NCI-H2029 (cell line): ENCODE measurements at places on chromosomes 11 and 22.
A peak's percentile ranks its signal among the peaks of the same experiment; 100 is the strongest.

- DNase-seq, result no peak
These were observed 171.5 kb downstream of the SBF2 start for GRCh38 chr11:10122326-10123197.

GRCh38 chr11:37929100-37929653, 1331.1 kb upstream of the RAG2 start:
- no peak for DNase-seq

DNA sequence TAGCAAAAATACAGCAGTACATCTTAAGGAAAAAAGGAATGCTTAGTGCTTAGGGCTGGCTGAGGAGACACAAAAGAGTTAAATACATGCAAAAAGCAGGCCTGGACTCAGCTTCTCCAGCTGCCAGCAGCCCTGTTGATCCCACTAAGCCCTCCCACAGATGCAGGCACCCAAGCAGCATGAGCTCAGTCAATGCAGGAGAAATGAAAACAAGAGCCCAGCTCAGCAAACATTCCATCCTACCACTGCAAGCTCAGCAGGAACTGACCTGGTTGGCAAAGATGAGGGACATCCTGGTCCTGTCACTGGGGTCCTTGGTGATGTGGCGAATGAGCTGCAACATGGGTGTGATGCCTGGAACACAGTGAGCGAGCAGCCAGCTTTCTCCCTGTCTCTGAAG, 5.8 kb downstream of the CYB5R2 start:
- DNase-seq, result no peak

- DNase-seq, result peak; percentile 75
These were observed 96.6 kb downstream of the FDX1 start for GRCh38 chr11:110526323-110526722.

- DNase-seq, result no peak
These were observed 118.8 kb downstream of the MPPED1 start for GRCh38 chr22:43530349-43531201.

DNA sequence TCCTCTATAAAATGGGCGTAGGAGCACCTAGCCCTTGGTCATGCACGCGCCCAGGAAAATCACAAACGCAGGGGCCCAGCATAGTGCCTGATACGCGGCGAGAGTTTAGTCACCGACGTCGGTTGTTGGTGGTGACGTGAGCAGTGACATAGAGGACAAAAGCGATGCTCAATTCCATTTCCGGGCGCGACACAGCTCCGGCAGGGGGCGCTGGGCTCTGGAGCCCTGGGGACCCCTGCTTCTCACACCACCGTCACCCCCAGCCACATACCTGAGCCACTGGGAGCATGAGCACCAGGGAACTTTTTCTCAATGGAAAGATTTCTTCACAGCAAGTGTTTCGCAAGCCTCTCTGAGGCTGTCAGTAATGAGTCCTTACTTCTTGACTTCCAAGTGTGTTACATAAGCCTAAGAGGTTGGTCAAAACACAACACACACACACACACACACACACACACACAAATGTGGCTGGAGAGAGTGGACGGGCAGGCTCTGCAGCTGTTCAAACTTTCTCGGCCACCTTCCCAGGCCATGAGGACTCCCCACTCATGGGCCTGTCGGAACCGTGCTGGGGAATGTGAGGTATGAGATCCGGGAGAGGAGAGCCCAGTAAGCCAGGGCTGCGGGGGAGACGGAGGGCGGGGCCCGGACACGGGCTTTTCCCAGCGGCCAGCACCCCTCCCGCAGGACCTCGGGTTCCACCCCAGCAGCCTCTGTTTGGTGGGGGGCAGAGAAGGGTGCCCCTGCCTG, 36.9 kb upstream of the LINC01488 start:
- no peak for DNase-seq

DNA sequence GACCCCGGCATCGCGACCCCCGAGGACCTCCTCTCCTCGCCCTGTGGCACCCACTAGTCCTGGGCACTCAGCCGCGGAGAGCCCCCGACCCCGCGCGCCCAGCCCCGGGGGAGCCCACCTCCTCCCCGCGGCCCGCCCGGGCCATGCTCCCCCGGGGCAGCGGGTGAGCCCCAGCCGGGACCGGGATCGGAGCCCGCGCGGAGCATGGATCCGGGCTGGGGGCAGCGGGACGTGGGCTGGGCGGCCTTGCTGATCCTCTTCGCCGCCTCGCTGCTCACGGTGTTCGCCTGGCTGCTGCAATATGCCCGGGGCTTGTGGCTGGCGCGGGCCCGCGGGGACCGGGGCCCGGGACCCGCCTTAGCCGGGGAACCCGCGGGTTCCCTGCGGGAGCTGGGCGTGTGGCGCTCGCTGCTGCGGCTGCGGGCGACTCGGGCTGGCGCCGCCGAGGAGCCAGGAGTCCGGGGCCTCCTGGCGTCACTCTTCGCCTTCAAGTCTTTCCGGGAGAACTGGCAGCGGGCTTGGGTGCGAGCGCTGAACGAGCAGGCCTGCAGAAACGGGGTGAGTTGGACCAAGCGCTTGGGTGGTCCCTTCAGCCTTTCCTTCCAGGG, 498 bp downstream of the C2CD2L start:
- DNase-seq, result no peak

DNA sequence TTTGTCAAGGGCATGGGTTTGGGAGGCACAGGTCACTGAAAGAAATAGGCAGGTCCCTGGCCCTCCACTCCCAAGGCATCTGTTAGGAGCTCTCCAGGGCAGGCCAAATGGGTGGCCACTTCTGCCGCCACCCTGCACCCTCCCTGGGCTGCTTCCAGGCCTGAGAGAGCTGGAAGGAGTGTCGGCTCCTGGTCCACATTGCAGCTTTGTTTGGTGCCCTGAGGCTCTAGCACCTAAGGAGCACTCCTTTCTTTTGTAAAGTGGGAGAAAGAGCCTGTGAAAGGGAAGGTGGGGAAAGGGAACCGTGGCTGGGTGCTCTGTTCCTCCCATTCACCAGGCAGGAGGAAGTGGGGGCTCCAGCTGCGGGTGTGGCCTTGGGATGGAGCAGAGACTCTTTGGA, 12.3 kb upstream of the FGF4 start:
- DNase-seq, result no peak

DNA sequence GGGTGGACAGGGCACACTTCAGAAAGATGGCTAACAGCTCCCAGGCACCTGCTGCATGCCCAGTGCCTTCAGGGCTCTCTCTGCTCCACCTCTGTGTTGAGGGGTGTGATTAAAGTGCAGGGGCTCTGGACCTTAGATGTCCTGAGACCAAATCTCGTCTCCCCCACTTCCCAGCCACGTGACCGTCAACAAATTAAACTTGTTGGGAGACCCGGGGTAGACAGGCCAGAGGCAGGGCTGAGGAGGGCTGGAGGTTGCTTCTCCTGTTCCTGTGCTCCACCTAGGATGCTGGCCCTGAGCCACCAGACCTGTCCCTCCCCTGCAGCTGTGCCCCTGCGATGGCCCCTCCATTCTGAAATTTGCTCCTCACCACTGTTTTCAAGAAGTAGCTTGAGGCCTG, 17.0 kb downstream of the NPTXR start:
- no peak for DNase-seq

GRCh38 chr11:106983261-106983660, 35.0 kb downstream of the GUCY1A2 start:
- DNase-seq, result no peak

DNA sequence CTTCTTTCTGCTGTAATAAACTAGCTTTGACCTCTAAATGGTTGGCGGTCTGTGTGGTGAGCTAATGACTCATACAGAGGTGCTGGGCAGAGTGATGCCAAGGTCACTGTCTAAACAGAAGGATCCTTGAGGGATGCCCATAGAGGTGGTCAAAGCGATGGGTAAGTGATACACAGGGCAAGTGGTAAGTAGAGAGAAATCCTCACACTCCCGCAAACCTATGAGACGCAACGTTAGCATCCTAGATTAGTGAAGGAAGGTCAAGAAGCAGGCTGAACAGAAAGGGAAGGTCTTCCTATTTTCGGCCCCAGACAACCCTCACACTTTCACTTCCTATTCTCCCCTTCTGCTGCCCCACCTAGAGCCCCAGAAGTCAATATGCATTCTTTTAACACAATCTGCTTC, 65.6 kb upstream of the SESN3 start:
- peak; percentile 64 for DNase-seq

GRCh38 chr11:72307439-72307838, 63.5 kb upstream of the PHOX2A start:
- no peak for DNase-seq

- no peak for DNase-seq
These were observed 103.3 kb upstream of the B3GAT1 start for GRCh38 chr11:134515081-134515960.

- DNase-seq, result no peak
These were observed 254.8 kb downstream of the CNTN5 start for GRCh38 chr11:99275521-99275920.

DNA sequence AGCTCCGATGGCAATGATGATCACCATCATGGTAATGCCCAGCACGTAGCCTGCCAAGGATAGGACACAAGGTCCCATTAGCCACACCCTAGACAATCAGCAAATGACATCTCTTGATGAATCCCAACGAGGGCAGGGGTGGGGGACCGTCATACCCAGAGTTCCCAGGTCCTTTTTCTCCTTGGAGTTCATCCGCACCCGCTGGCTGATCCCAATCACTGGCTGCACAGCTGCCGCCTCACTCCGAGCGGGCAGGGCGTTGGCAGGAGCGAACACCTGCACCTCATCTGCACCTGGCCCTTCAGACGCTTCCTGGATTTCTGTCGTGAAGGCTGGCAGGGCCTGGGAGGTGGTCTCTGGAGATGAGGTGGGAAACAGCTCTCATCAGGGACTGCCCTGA, 2.9 kb downstream of the PIK3IP1 start:
- peak; percentile 77 for DNase-seq

DNA sequence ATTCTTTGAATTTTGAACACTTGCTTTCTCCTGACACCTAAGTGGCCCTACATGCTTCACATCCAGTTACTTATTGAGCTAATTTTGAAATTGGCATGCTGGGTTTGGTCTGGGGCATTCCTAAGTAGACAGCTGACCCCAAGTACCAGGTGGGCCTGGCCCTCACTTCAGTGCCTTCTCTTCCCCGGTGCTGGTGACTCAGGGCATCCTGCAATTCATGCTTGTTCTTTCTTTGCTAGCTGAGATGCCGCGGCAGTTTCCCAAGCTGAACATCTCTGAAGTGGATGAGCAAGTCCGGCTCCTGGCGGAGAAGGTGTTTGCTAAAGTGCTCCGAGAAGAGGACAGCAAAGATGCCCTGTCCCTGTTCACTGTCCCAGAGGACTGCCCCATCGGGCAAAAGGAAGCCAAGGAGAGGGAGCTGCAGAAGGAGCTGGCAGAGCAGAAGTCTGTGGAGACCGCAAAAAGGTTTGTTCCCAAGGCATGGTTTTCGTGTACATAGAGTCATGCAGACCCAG, 6.3 kb downstream of the AMPD3 start:
- DNase-seq, result no peak

DNA sequence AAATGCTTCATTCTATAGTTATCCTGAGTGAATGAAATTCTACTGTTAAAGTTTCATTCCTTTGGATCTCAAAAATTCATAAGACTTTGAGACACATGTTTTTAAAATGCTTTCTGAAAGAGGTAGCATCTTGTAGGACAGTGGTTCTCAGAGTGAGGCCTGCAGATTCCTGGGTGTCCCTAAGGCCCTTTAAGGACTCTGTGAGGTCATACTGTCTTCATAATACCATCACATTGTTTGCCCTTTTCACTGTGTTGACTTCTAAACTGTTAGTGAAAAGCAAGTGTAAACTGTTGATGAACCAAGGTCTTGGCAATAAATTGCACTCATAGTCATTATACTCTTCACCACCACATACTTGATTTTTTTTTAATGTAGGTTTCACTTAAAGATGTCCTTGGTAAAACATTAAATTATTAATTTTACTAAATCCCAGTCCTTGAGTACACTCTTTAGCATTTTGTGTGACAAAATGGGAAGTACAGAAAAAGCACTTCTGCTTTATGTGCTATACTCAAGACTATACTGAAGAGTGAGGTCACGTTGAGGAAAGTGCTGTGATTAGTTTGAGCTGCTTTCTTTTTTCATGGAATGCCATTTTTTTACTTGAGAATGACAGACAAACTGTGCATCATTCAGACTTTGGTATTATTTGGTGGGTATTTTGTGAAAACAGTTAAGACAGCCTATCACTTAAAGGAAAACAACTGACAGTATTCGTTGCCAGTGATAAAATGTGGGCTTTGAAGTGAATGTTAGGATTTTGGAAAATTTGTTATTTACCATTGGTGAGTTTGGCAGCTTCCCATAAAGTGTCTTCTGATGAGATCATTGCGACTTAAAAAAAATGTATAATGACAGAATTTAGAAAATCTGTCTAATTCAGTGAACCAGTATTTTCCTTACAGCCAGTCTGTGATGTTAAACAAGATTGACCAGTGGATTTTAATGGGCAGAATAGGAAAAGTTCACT, 61.1 kb downstream of the SPECC1L start:
- no peak for DNase-seq

GRCh38 chr11:28318871-28319270, 210.7 kb downstream of the METTL15 start:
- no peak for DNase-seq

GRCh38 chr11:13324141-13324540, 46.6 kb downstream of the BMAL1 start:
- no peak for DNase-seq

DNA sequence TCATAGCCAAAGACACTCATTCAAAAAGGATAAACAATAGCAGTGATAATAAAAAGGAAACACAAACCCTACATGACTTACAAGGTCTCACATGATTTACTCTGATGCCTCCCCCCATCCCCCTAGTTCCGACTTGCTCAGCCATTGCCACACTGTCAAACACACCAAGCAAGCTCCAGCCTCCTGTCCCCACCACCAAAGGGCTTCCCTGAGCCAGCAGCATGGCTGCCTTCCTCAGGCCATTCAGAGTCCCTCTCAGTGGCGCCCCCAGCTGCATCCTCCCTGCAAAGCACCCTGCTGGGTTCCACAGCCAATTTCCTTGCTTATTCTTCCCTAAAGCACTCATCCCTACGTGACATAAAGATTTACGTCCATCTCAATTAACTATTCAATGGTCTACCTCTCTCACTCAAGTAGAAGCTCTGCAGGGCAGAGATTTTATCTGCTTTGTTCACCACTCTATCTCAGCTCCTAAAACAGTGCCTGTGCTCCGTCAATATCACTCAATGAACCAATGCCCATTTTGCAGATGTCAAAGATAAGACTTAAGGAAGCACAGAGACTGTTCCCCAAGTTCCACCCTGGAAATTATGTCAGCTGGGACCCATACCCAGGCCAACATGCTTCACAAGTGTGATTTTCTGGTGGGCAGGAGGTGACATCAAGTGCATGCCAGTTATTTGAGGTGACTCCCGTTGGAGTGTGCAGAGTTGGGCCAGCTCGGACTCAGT, 106.9 kb downstream of the SYN3 start:
- no peak for DNase-seq

DNA sequence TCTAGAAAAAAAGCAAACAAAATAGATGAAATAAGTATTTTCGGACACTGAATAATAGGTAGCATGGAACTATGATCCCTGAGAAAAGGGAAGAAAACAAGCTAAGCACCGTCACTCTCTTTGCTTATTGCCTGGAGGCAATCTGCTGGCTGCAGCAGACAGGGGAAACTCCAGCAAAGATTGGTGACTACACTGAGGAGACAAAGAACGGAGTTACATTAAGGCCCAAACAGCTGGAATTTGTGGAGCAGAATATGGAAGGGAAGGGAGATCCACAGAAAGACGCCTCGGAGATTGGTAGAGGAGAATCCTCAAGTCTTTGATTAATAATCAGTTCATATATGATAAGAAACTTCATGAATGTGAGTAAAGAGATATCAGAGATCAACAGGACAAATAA, 150.2 kb downstream of the TYR start:
- no peak for DNase-seq

- no peak for DNase-seq
These were observed 1.7 kb upstream of the CAVIN3 start for GRCh38 chr11:6321961-6322362.

- DNase-seq, result no peak
These were observed 8.6 kb upstream of the GNAZ start for GRCh38 chr22:23061471-23062280.

- peak; percentile 35 for DNase-seq
These were observed at the start of gene CECR2 for GRCh38 chr22:17369439-17370025. TSS of gene CECR2 (plus strand) at chr22:17369460. CDS start at chr22:17369784, 324 bp downstream.
